ENCODE measurements at places on chromosomes 1 and 21.

DNA sequence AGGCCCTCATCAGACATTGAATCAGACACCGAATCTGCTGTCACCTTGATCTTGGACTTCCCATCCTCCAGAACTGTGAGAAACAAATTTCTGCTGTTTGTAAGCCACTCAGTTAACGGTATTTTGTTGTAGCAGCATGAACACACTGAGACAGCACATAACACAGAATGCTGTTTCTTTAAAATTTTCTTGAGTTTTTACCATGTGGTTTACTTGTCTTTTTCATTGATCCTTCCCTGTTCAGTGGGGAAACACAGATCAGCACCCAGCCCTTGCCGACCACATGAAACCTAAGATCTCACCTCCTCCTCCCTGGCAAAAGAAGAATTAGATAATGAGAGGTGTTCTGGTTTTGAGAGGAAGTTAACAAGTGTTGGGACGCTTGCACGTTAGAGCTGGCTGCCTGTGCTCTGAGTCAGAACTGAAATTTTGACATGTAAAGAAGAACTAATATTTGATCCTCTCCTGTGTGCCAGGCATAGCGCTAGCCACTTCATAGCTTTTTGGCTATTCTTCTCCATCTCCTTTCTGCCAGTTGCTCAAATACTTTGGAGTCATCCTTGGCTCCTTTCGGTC lies 179.6 kb downstream of the DHRS3 start:
- DNase-seq: no peak

DNA sequence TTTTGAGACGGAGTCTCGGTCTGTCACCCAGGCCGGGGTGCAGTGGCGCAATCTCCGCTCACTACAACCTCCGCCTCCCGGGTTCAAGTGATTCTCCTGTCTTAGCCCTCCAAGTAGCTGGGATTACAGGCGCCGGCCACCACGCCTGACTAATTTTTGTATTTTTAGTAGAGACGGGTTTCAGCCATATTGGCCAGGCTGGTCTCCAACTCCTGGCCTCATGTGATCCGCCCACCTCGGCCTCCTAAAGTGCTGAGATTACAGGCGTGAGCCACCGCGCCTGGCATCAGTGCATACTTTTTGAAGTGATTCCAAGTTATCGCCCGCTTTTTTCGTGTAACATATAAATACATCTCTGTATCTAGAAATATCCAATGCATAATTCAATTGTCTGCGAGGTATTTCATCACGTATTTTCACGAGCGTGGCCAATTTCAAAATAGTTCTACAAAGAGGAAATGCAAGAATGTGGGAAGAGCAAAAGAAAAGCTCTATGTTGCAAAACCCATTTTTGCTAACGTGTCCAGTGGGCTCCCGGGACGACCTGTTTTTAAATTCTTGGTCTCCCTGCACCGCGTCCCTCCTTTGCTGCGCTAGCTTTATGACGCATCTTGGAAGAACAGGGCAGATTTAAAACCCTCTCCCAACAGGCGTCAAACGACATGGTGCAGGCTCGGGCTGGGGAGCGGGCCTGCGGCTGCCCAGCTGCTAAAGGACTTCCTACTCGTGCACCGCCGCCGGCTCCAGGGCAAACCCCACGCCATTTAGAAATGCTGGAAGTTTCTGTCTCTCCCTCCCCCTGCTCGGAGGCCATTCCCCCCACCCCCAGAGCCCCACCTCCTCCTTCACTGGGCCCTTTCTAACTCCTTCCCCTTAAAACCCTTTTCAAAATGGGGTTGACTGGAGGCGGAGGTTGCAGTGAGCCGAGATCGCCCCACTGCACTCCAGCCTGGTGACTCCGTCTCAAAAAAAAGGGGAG lies 923 bp upstream of the IFNGR2 start:
- no peak for DNase-seq

GRCh38 chr1:3317456-3317855 lies 137.0 kb upstream of the ARHGEF16 start:
- DNase-seq: no peak

GRCh38 chr1:203464226-203464625 lies 11.4 kb upstream of the PRELP start:
- DNase-seq: no peak

DNA sequence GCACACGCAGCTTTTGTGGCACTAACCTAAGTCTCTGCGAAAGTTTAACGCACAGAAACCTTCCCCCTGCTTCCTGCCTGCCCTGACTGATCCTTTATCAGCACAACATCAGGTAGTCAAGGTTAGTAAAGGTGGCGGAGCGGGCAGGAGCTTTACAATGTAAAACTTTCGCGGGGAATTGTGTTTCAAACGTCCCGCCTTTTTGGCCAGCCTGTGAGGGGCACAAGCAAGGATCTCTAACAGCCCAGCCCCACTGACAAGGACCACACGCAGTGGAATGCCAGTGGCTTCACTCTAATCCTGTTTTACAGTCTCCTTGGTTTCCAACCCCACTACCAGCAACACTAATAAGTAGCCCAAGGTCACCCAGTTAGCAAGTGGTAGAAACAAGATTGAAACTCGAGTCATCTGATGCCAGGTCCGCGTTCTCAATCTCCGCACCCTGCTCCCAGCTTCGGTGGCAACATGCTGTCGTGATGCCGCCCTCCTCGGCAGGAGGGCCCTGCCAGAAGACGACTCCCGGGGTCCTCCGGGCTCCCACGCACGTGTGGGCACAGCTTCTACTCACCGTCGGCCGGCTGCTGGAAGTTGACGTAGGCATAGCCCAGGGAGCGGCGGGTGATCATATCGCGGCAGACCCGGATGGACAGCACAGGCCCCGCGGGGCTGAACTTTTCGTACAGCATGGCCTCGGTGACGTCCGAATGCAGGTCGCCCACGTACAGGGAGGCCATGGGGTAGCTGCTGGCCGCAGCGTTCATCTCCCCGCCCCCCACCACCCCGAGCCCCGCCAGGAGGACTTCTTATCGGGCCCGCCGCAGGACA lies 1.2 kb downstream of the PABPC4 start:
- DNase-seq: peak; percentile 28

GRCh38 chr1:224535641-224536040 lies 80.5 kb upstream of the CNIH3 start:
- DNase-seq: no peak

Measured in stimulated activated CD4-positive, alpha-beta T cell treated with anti-CD3 and anti-CD28 coated beads, Interleukin-1b, Interleukin-23, amount 100 ng/mL, for 24 hours (primary cell).